ENCODE measurements at places on chromosomes 3 and 15. TPM values are rescaled to one million over a fixed set of nuclear protein-coding genes. Genes with fewer than 3 reads are reported as not detected.

DNA sequence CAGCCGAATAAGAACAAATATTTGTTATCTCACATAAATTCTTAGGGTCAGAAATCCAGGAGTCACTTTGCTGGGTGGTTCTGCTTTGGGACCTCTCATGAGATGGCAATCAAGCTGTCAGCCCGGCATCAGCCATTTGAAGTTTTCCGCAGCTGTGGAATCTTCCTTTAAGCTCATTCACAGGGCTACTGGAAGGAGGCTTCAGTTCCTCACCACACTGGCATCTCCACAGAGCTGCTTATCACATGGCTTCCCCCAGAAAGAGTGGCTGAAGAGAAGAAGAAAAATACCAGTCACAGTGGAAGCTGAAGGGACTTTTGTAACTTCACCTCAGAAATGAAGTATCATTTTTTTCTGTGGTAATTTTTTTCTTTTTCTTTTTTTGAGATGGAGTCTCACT, 267.7 kb downstream of the CHL1 start:
- DNase-seq, result no peak

DNA sequence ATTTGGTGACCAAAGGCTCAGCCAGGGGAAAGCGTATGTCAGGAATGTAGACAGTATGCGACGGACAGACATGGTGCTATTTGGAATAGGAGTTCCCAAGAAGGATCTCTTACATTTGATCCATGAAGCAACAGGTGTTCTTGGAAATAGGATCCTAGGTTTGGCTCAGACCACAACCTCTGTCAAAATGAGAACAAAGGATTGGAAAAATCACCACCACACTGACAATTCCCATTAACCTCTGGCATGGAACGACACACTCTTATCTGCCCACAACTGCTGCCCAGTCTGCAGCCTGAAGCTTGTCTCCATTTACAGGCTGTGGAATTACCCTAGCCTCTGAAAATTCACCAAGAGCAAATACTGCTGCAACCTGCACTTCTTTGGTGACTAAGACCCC, 33.6 kb upstream of the LRRN1 start:
- DNase-seq, result no peak

- DNase-seq, result no peak
These were observed 59.6 kb downstream of the RNF13 start for GRCh38 chr3:149872589-149872988.

CPN2 gene
- not detected for total RNA-seq

ACAN gene
- total RNA-seq, result 0.23 TPM

DNA sequence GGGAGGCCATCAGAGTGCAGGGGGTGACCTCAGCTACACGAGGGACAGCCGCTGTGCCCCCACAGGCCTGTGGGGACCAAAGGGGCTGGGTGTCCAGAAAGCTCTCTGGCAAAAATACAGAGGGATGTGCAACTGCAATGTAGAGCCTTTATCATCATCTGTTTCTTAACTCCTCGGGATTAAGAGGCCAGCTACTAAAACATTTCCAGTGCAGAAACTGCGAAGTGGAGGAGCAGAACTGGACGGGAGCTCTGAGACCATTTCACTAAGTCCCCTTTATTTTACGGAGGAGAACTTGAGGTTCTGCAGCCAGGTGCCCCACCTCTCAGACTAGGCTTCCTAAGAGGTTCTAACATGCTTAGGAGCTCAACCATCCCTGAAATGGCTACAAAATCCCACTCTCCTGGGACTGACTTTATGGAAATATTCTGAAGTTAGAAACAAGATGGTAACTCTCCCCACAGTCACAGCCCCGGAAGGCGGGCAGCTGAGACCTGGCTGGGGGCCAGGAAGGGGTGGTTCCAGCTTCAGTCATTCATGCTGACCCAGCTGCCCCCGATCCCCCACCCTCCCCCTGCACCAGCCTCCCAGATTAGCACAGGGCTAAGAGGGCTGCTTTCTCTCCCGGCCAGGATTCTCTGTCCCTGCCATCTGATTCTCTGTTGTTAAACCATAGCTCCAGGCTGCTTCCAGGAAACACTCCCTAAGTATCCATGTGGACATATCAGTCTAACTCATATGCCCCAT, 40.3 kb downstream of the UMPS start:
- DNase-seq, result no peak

DNA sequence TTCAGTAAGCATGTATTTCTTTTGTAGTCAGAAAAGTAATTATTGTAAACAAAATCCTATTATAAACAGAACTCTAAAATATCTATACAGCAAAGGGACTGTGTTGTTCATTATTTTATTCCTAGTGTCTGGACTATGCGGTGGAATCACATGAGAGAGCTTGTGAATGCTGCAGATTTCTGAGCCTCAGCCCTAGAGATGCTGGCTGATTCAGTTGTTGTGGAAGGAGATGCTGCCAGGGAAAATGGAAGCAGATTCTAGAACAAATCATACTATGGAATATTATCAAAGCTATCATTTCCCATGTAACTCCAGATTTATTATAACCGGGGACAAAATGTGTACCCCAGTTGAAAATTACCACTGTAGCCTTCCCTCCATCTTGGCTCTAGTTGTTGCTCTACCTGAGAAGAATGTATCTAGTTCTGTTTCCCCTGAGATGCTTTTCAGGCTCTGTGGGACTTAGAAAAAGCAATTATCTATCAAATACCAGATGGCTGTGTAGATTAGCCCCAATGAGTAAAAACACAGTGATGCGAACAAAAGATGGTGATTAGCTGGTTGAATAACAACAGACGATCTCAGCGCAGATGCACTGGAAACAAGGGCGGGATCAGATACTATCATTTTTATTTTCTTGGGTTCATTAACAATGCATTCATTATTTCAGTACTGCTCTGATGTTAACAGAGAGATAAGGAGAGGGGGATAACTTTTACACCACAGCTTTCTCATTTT, 131.3 kb downstream of the TMEM108 start:
- no peak for DNase-seq

Measured in mucosa of descending colon (tissue), 3 donors.